Stimulated activated CD8-positive, alpha-beta memory T cell treated with anti-CD3 and anti-CD28 coated beads, Interleukin-4, amount 100 ng/mL, for 1 hour (primary cell): ENCODE measurements at places on chromosomes 6 and 20.

DNA sequence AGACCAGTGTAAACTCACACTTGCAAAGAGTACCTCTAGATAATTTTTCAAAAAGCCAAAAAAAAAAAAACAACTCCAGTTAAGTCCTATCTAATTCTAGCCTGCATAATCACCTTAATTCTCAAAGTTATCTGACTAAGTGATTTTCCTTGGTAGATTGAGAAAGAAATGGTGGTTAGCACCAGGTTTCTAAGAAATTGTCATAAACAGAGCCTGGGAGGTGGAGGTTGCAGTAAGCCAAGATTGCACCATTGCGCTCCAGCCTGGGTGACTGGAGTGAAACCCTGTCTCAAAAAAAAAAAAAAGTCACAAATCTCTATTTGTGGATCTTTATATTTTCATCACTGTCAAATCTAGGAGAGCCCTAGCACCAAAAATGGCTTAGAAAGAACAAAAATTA lies 8.9 kb downstream of the FBXO5 start:
- no peak for DNase-seq

DNA sequence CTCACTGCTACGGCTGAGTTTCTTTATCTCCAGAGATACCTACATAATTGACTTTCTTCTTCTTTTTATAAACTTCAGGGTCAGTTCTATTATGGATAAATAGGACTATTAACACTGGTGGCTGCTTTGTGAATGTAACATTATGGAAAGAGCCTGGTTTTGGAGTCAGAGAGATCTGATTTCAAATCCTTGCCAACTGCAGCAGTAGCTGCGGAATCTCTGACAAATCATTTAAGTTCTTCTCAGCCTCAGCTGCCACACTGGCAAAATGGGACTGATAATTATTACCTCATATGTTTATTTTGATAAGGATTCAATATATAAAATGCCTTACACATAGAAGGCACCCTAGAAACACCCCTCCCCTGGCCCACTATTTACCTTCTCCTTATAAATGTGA lies 160.5 kb downstream of the BACH2 start:
- DNase-seq = no peak

GRCh38 chr6:55239099-55239498 lies 64.8 kb downstream of the HCRTR2 start:
- DNase-seq = no peak

DNA sequence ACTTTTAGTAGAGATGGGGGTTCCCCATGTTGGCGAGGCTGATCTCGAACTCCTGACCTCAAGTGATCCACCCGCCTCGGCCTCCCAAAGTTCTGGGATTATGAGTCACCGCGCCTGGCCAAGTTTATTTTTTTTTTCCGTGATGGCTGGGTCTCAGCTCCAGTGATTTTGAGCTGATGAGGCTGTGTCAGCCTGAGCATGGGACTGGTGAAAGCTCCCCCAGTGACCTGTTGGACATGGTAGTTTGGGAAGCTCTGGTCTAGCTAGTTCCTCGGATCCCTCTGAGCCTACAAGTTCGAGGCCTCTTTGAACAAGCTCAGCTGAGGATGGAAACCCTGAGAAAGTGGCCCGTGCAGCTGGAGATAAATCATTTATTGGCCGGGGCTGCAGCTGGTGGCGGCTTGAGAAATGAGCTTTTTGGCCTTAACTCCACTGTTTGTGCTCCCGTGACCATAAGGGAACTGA lies 126.8 kb downstream of the SNX5 start:
- DNase-seq = no peak

DNA sequence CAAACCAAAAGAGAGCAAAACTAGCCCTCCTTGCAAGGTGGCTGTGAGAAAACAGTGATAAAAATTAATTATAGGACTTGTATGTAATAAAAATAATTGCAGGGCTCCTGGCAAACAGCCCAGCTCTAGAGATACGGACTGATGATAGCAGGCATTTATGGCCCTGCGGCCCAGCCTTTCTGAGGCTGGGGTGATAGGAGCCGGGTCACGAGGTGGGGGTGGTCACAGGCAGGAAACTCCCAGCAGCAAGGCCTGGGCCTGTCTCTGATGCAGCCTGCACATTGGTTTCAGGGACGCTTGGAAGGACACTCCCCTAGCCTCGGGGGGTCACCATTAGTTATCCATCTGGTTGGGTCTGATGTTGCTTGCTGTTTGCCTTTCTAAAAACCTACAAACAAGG lies 18.7 kb upstream of the TTPAL start:
- DNase-seq = no peak

GRCh38 chr6:4441981-4442434 lies 306.6 kb upstream of the ECI2 start:
- no peak for DNase-seq

DNA sequence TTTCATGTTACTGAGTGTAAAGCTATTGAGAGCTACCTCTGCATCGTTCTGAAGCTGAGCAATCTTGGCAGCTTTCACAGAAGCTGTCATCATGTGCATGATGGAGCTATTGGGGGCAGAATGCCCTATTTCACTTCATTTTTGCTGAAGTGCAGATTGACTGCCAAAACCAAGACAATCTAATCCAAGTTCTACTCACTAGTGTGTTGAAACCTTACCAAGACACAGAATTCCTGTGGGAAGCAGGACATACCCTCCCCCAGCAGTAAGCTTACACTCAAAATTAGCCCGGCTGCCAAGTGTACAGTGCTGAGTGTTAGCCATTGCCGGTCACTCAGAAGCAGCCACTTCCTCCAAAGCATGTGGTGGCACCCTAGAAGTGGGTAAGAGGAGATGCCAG lies 177.3 kb upstream of the TENT5A start:
- no peak for DNase-seq

- no peak for DNase-seq
Measured at GRCh38 chr20:8678098-8678776, 390.6 kb upstream of the PLCB4 start.

DNA sequence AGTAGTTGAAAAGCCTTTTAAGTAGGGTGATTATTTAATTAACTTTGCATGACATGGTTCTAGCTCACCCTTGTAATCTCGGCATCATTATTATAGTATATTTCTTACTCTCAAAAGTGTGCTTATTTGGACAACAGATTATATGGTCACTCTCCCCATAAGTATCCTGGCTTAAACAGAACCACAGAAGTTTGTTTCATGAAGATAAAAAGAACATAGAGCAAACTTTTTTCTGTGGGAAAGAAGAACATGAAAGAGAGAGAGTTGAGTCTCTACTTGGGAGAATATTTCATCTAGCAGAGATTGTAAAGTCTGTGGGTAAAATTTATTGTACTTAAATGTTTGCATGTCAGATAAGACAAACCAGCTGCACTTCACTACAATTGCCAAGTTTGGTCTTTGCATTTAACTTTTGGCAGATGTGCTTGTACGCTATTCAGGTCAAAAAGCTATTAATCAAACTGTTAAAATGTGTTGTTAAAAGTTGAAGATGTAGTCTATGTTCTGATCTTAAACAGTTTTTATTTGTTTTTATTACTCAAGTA lies 33.4 kb upstream of the PRIM2 start:
- DNase-seq = no peak

GRCh38 chr6:105799056-105799455 lies 287.1 kb upstream of the PRDM1 start:
- no peak for DNase-seq

DNA sequence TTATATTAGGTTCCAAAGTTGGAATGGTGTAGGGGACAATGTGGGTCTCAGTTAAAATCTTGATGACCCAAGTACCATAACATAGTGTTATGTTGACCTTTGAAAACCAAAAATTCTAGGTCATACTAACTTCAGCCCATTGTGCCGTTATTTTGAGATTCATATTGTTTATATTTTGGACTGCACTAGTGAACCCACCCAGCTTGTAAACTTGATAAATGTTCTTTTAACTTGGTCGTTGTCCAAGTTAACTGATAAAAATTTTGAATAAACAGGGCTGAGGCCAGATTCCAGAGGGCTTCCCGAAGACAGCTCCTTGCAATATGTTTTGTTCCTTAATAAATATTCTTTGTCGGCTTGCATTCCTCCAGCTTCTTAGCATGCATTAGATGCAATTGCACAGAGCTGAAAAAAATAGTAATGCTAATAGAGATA lies 90.3 kb downstream of the BCAS1 start:
- no peak for DNase-seq
